Spleen (tissue), 13 donors: ENCODE measurements at places on chromosomes 11 and 22. TPM values are rescaled to one million over a fixed set of nuclear protein-coding genes. Genes with fewer than 3 reads are reported as not detected.

- no peak for DNase-seq
Measured at GRCh38 chr11:94066901-94067429, 45.8 kb downstream of the HEPHL1 start.

DNA sequence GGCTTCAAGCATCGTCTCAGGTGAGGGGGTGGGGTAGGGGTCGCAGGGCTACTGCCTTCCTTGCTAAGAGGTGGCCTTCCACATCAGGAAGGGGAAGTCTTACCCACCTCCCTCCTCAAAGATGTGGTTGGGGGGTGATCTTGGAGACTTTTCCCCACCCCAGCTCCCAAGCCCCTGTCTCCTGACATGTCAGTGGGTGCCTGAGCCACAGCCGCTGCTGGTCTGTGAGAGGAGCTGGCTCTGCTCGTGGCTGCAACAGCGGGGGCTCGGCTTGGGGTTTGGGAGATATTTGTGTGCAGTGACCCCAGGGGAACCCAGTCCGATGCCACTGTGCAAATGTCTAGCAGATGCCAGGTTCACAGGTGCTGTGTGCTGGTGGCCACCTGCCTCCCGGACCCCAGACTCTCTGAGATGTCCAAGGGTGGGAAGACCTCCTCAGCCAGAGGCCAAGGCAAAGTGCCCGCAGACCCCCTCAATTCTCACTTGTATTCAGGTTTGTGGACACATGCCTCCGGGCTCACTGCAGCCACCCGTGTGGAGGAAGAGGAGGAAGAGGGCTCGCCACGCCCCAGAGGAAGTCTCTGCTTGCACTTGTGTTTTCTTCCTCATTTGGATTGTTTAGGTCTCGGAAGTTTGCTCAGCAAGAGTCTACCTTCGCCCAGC is 1.9 kb downstream of the KCNQ1 start:
- peak; percentile 94 for DNase-seq

DNA sequence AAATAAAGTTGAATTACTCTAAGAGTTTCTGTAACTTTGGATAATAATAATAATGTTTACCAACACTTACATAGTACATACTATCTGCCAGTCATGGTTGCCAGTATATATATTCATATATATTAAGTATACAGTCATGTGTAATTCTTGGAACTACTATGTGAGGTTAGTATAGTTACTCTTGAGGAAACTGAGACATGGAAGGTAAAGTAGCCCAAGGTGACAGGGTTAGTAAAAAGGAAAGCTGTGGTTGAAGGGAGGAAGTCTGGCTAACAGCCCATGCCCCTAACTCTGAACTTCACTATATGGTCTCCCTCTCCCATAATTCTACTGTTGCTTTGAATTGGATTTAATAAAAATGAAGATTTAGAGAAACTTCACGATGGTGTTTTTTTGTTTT is 24.9 kb downstream of the FDX1 start:
- no peak for DNase-seq

- DNase-seq: no peak
Measured at GRCh38 chr11:68632802-68633201, 51.5 kb upstream of the GAL start.

DNA sequence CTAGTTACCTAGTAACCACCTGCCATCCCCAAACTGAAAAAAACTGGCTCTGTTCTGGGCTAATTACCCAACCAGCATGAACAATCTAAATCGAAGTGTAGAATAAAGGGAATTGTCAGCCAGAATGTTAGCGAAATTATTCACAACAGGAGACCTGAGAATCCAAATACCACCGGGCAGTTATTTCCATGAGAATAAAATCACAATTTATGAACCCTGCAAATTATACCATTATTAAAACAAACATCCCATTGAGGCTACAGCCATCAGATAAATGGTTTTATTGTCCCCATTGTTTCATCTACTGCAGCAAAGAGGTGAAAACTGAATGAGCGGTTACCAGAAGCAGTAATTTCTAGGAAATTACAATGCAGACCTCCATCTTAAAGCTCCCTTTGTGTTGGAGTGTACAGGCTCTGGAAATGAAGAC is 21.7 kb downstream of the FAM168A start:
- DNase-seq: no peak

GRCh38 chr11:126978911-126979310 is 21.7 kb downstream of the KIRREL3 start:
- DNase-seq: no peak

C22orf23 gene
- not detected for total RNA-seq

CBLIF gene
- total RNA-seq: not detected

FAM180B gene
- total RNA-seq: not detected

OR52E2 gene
- not detected for total RNA-seq

FXYD6 gene
- total RNA-seq: 230 TPM

SUN2 gene
- 257 TPM for total RNA-seq
